ENCODE measurements at places on chromosomes 5 and 9.

DNA sequence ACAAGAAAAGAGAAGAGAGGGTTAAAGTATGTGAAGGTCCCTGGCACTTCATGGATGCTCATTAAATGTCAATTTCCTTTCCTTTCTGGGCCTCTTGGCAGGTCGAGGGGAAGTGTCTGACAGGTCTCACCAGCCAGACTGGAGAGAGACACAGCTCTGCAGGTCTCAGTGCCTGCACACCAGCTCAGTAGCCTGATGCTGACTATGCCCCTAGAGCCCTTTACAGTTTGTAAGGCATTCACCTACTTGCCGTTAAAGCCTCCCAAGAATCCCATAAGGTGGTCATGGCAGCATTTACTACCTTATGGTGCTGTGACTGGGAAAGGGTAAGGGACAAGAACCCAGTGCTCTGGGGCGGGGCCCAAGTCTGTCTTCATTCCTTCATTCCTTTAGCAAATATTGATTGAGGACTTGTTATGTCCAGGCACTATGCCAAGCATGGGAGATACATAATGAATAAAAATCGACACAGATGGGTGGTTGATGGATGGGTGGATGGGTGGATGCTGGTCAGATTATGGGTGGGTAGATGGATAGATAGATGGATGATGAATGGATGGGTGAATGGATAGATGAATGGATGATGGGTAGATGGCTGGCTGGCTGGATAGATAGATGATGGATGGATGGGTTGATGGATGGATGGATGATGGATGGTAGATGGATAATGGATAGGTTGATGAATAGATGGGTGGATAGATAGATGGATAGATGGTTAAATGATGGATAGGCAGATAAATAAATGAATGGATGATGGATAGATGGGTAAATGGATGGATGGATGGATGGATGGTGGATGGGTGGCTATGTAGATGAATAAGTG lies 21.3 kb upstream of the KIF12 start:
- no peak for DNase-seq

- DNase-seq: no peak
Observed at GRCh38 chr5:26009742-26010141, 1028.6 kb downstream of the CDH9 start.

GRCh38 chr9:93569621-93570174 lies 6.7 kb upstream of the PHF2 start:
- DNase-seq: peak; percentile 26

DNA sequence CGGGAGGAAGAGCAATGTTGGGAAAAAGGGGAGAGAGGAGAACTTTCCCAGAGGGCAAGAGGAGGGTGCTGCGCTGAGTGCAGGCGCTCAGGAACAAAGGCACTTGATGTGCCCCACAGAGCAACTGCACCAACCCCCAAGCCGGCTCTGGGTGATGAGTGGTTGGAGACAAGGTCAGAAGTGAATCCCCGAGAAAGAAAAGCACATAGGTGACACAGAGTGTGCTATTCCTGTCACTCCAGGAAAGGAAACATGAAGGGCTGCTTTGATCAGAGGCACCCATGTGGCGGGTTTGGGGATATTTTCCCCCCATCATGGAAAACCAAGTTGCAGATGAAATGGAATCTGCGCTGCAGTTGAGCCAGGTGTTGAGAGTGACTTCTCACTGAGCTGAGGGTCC lies 20.7 kb upstream of the SLC25A48 start:
- no peak for DNase-seq

Measured in GF-D8 (cell line).